ENCODE measurements at places on chromosomes 6 and 20.

- no peak for DNase-seq
These were observed 62.0 kb downstream of the CRYBG1 start for GRCh38 chr6:106422534-106422933.

GRCh38 chr6:111220383-111221031 is 133.2 kb downstream of the SLC16A10 start:
- DNase-seq, result no peak

DNA sequence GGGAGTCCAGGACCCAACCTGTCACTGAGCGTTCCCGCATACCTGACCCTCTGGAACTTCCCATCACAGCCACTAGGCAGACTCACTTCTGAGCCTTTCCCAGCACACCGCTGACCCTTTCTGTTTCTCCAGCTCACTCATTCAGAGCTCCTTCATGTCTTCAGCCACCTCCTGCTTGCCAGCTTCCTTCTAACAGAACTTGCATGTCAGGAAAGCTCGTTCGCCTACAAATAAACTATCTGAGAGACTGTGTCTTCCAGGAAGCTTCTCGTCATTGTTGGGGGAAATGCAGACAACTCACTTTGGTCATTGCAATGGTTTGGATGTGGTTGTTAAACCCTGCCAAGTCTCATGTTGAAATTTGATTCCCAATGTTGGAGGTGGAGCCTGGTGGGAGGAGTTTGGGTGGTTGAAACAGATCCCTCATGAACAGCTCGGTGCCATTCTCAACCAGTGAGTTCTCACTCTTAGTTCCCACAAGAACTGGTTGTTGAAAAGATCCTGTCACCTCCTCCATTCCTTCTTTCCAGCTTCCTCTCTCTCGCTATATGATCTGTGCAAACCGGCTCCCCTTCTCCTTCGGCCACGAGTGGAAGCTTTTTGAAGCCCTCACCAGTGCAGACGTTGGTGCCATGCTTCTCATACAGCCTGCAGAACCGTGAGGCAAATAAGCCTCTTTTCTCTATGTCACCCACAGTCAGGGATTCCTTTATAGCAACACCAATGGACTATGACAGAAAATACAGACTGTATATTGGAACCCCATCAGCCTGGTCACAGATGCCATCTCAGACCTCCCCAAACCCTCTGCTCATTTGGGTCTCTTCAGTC is 1.4 kb upstream of the MUC21 start:
- no peak for DNase-seq

DNA sequence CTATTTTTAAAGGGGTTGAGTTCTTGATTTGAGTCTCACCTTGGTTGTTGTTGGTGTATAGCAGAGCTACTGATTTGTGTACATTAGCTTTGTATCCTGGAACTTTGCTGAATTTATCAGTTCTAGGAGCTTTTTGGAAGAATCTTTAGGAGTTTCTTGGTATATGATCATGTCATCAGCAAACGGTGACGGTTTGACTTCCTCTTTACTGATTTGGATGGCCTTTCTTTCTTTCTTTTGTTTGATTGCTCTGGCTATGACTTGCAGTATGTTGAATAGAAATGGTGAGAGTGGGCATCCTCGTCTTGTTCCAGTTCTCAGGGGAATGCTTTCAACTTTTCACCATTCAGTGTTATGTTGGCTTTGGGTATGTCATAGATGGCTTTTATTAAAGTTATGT is 64.0 kb downstream of the CDYL start:
- DNase-seq, result no peak

DNA sequence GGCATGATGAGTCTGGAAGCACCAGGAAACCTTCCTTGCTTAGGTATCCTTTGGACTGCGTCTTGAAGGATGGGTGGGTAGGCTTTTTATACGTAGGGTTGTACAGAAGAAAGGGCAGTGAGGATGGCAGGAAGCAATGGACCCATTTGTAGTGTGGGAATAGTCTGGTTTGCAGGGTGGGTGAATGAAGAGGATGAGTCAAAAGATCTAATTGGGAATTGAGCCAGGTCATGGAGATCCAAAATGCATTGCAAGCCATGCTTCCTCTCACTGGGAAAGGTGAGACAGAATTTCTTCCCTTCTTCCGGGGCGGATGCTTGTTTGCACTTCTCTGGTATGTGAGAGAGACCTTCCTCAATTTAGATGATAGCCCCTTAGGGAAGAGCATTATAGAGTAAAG is 10.1 kb upstream of the BTBD3 start:
- DNase-seq, result no peak

GRCh38 chr6:66128243-66128642 is 421.2 kb upstream of the EYS start:
- DNase-seq, result no peak

Measured in left ventricle myocardium inferior (tissue), 1 donor.